Frontal cortex (tissue), 4 donors: ENCODE measurements at places on chromosomes 1 and 21.

DNA sequence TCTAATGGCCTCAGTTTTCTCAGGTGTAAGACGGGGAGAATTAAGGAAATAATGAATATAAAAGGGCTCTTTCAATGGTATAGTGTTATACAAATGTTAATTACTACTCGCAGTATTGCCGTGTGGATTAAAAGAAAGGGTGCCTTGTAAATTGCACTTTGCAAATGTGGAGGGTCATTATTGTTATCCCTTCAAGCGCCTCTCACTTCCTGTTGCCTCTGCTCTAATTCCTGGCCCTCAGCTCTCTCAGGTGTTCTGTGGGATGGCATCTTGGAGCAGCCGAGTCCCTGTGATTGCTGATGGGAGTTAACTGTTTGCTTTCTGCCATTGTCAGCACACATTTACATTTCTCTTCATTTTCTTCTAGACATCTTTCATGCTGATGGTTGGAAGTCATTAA is 7.1 kb upstream of the S100A11 start:
- no peak for DNase-seq

GRCh38 chr21:38669186-38669585 is 136.5 kb upstream of the ETS2 start:
- DNase-seq = no peak

GRCh38 chr1:202982715-202983430 is 15.8 kb upstream of the CYB5R1 start:
- DNase-seq = no peak

DNA sequence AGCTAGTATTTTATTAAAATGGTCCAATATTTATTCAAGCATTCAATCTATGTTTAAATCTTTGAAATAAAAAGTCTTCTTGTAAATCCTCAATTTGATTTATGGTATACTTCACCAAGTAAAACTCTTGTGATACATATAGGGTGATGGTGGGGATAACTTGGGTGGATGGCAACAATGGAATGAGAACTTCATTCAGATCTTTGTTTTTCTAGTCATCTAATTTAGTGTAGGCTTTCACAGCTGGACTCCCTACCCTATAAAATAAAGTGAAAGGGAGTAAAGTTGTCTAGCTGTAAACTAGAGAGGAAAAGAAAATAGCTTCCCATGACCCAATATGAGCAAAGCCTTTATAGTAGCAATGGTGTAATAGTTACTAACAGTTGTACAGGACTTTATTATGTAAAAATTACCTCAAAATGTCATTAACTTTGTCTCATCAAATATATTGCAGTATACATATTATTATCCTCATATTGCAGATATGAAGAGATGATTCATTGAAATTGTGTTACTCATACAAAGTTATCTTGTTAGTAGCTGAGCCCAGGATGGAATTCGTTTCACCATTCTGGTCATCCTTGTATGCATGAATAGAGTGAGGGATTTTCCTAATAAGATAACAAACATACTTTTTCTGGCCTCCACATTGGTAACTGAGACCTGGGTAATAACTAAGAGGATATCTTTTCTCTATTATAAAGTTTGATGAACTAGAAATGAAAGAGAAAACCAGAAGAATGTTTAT is 1377.7 kb upstream of the ADGRL4 start:
- DNase-seq = no peak

GRCh38 chr1:172453153-172453545 is 9.3 kb upstream of the PIGC start:
- DNase-seq = no peak

- no peak for DNase-seq
Measured at GRCh38 chr1:5938101-5938646, 54.1 kb downstream of the NPHP4 start.

DNA sequence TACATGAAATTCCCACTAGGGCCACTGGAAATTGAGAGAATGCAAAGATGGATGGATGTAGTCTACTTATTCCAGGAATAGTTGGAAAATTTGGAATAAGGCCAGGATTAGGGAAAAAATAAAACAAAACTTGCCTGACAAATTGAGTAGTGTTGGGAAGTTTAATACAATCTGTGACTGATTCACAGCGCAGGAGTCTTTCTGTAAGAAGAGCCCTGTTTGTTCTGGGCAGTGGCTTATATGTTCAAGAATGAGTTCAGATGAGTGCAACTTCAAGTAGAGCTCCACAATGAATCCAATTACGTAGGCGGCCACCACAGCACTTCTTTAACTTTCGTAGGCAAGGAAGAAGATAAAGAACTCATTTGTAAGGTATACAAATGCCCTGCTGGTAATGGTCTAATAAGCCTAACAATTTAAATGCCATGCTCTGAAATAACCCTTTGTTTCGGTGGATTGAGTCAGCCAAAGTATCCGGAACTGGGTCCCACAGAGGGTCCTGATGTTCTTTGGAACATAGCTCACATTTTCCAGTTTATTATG is 47.1 kb upstream of the KCNE1 start:
- no peak for DNase-seq

GRCh38 chr21:40846587-40847411 is at the start of gene DSCAM:
Gene DSCAM (minus strand): TSS chr21:40847158. CDS start chr21:40846661, 497 bp downstream.
- no peak for DNase-seq

DNA sequence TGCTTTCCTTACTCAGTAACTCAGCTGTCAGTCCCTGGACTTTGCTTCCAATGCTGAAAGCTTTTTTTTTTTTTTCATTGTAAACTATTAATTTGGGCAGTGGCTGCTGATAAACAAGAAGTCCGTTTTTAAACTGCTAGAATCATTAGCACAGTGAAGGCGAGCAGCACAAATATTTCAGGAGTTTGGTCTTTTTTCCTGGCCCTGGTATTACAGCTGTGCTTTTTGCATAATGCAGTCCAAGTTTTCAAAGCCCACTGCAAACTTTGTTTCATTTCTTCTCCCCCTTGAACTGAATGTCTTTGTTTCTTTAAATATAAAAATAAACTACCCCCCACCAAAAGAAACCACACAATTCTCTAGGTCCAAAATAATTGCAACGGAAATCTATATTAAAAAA is 6.6 kb downstream of the GLIS1 start:
- DNase-seq = no peak

DNA sequence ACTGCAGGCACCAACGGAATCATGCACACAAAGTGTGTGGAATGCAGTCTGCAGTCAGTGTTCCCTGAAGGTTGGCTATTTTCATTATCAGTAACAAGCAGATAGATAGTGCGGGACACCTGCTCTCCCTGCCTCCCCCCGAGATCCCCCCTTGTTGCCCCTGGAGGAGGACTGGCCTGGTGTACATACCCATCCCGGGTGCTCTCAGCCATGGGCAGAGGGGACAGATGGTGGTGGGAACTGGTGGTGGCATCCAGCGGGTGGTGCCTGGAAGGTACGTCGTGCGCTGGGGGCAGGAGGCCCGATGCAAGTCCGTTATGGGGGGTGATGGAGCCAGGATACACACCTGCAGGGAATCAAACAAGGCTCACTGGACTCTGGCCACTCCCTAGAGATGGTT is 55.2 kb downstream of the DMRTB1 start:
- DNase-seq = no peak

- DNase-seq = no peak
Measured at GRCh38 chr21:37866027-37866426, 50.2 kb downstream of the KCNJ6 start.

GRCh38 chr1:61435226-61435625 is 289.7 kb downstream of the TM2D1 start:
- no peak for DNase-seq

GRCh38 chr21:40587736-40588346 is 259.1 kb downstream of the DSCAM start:
- DNase-seq = no peak

- no peak for DNase-seq
Measured at GRCh38 chr1:225250432-225250831, 177.4 kb downstream of the LBR start.

GRCh38 chr21:34818662-34819158 is 149.9 kb downstream of the CLIC6 start:
- no peak for DNase-seq

DNA sequence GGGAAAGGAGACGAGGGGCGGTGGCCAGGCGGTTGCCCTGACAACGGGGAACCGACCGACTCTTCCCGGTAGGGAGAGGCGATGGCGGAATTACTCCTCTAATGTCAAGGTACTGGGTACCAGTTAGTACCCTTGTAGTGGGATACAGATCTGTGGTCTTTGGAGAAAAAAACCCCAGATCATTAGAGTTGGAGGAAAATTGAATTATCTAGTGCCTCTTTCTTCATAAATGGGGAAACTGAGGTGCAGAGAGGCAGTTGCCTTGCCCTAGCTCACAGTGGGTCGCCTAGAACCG is 545 bp upstream of the PEF1 start:
- DNase-seq = no peak

DNA sequence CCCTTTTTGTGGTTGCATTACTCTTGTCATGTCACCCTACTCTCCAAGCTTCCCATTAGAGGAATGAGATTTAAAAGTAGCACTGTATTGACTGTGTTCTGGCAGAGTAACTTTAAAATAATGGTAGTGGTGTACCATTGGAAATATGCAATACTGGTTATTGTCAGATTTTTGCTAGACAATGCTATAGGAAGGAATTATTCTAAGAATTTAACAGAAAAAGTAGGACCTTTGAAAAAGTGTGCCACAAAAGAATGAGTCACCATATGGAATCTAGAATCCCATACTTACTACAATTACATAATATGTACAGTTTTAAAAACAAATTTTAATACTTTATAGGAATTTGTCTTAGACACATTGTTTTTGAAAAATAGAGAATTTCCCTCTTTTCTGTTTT is 13.8 kb downstream of the MIER1 start:
- DNase-seq = no peak

DNA sequence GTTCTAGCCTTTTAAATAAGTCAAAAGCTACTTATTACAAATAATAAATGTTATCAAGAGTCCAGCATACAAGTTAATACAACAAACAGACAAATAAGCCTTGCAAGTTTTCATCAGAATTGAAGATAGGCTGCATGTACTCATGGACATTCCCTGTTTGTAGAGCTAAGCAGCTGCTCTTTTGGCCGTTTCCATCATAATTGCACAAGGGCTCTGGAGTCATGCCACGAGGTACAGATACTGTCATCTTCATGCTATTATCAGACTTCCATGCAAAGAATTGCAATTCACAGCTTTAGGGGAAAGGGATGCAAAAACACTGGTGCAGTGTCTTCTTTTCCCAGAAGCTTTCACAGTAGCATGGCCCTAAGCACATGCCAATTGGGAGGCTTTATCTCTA is 52.8 kb upstream of the TBX15 start:
- DNase-seq = no peak

DNA sequence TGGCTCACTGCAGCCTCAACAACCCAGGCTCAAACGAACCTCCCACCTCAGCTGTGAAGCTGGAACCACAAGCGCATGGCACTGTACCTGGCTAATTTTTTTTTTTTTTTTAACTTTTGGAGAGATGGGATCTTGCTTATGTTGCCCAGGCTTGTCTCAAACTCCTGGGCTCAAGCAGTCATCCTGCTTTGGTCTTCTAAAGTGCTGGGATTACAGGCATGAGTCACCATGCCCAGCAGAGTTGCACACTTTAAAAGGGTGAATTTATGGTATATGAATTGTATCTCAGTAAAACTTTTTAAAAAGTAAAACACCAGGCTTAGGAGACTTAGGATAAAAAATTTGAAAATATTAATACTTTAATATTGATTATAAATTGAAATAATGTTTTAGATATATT is 99.1 kb downstream of the CLEC20A start:
- no peak for DNase-seq

DNA sequence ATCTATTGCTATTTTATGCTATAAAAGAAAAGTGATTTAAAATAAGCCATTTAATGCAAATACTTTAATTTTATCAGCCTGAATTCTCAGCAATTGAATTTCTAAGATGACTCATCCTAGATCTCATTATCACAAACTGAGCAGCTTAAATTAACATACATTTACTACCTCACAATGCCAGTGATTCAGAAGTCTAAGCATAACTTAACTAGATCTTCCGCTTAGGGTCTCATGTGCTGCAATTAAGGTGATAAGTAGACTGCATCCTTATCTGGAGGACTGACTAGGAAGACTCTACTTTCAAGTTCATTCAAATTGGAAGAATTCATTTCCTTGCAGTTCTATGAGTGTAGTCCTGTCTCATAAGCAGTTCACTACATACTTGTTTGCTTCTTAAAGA is 286.6 kb downstream of the COL11A1 start:
- no peak for DNase-seq

GRCh38 chr1:86156566-86157455 is at the start of gene COL24A1:
Gene COL24A1 (minus strand): TSS chr1:86156772. CDS start chr1:86156396, 376 bp downstream.
- DNase-seq = peak; percentile 43

- DNase-seq = no peak
Measured at GRCh38 chr1:49052102-49052501, 275.4 kb upstream of the BEND5 start.

DNA sequence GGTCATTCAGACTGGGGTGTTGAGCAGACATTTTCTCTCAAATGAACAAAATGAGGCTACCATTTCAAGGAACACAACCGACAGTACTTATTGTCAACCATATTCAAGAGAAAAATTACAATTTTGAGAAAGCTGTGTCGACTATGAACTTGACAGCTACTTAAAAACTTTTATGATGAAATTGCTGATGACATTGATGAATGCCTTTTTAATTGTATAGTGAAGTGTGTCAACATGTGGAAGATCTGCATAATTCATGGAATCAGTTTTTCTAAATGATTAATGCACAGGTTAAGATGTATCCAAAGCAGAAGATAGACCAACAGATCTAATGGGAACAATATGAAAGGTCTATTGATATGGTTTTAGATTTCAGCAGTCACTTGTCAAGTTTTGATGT is 34.6 kb upstream of the DARS2 start:
- DNase-seq = no peak

DNA sequence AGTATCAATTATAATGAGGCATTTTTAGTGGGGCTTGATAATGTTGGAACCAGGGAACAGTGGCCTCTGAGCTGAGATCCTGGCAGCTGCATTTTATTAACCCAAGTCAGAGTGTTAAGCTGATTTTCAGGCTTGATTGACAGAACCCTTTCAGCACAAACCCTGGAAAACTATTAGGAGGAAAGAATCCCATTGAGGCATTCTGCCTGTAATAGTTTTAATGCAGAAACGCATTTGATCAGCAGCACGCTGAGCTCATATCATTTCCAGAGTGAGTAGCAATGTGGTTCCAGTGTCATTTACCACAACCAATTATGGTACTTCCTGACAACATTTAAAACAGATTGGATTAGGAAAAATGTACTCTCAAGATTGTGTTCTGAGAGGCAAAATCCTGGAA is 78.3 kb upstream of the BARHL2 start:
- DNase-seq = no peak

- DNase-seq = no peak
Measured at GRCh38 chr21:31416465-31416864, 72.4 kb upstream of the TIAM1 start.

DNA sequence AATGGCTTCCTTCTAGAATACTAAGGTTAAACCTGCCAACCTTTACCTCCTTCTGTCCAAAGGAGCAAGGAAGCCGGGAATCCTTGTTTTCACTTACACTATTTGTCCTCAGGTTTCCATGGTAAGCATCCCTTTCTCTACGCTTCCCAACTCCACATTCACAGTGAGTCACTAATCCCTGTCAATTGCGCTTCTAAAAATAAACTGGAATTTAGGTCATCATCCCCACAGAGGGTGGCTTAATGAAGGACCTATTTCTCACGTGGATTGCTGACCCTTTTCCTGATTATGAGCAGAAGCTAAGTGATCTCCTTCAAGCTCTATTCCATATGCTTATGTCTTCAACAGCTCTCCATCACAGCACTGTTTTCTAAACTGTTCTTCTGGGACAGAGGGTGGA is 39.9 kb upstream of the ABCA4 start:
- peak; percentile 27 for DNase-seq
